ENCODE measurements at places on chromosomes 1 and 21.

DNA sequence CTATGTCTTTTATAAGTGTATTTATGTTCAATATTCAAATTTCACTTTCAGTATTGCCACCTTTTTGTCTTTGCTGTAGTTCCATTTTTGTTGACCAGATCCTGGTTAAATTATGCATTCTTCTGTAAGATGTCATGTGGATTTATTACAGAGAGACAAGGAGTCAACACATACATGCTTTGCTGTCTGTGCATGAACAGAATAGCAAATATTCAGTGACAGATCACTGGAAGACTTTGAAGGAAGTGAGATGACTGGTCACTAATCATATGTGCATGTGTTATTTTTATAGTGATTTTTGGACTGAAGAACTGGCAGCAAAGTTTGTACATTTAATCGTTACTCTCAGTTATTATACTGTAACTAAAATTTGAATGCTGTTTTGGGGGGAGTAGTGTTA, 117.2 kb downstream of the PLPPR5 start:
- no peak for DNase-seq

DNA sequence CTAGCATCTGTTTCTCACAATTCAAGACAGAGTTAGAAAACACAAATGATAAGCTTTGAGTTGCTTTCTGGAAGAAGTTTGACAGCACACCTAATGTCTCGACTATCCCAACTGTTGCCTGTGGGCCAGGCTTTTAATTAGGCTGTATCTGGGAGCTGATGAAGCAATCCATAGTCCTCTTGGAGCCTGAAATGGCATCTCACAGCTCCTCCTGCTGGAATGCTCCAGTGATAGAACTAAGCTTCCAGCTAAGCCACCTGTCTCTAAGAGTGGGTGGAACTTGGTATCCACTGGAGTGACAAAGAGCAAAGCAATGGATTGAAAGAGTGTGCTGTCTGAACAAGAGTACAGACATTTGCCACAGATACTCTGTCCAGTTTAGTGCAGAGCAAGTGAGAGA, 605.3 kb upstream of the NR5A2 start:
- no peak for DNase-seq

DNA sequence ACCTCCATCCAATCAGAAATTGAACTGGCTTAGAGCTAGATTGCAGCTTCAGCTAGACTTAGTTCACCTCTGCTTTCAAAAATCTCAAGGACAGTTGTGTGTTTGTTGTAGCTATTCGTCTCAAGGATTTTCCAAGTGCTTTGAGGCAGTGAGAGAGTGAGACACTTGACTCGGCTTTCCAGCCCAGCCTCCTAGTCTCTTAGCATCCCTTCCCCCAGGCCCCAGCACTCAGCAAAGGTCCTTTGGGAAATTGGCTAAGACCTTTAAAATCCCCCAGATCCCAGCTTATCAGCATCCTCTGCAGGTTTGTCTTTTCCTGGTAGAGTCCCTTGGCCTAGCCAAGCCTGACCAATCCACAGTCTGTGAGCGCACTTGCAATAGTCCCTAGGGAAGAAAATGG, 47.9 kb upstream of the PROX1 start:
- DNase-seq: no peak

DNA sequence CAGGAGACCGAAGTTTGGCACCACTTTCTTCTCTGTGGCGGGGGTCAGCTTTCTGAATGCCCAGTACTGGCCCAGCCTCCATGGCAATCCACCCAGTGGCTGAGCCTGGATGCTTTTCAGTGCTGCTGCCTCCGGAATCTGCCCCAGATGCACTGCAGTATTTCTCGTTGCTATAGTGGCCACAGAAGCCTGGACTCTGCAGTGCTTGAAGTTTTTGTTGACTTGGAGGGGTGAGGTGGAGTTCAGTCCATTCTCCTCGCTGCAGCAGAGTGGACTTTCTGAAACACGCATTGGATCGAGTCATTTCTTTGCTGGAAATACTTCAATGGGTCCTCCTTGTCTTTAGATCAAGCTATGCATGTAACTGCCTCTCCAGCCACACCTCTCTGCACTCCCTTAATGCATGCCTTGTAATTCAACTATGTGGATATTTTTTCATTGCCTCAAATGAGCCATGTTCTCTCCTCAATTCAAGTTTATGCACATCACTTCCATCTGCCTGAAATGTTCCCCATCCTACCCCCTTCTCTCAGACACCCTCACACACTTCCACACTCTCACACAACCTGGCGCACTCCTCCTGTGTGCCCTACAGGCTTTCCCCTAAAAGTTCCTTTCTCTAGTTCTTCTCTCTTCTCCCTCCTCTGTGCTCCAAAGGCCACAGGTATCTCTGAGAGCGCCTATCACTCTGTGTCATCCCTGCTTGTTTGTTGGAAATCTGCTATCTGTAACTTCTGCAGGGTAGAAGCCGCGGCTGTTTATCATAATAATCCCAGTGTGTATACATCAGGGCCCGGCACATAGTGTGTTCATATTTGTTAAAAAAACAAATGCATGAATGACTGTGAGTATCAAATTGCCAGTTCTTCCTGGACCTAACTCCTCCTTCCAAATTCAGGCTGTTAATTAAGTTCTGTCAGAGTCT, 16.5 kb downstream of the ADAM30 start:
- no peak for DNase-seq

- no peak for DNase-seq
These were observed 50.0 kb upstream of the PRELP start for GRCh38 chr1:203425663-203425975.

GRCh38 chr1:37177230-37177864, 143.0 kb upstream of the GRIK3 start:
- DNase-seq: peak; percentile 30

GRCh38 chr1:24472527-24473251, 29.9 kb upstream of the RCAN3 start:
- no peak for DNase-seq

DNA sequence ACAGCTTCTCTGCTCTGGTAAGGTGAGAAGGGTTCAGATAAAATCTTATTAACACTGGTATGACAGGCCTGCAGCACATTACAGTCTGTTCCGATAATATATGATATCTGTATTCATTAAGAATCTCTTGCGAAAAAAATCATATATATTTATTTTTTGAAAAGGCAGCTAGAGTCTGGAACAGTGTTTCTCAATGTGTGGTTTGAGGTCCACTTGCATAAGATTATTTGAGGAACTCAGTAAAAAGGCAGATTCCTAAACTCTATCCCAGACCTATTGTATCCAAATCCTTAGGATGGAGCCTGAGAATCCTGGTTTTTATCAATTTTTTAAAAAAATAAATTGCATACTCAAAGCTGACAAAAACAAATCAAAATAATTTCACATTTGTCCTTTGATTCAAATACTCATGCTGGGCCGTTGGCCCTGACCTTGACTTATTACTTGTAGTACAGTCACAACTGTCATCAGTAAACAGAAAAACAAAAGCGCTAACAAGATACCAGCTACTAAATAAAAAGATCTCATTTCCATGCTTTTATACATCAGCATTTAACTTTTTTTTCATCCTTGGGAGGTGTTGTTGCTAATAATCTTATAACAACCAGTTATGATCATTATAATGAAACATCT, 60.6 kb downstream of the RGS2 start:
- DNase-seq: no peak

GRCh38 chr1:2452201-2452931, 23.7 kb upstream of the PLCH2 start:
- DNase-seq: no peak

- DNase-seq: no peak
These were observed 131.2 kb upstream of the FAM78B start for GRCh38 chr1:166297993-166298392.

- DNase-seq: no peak
These were observed 17.7 kb downstream of the RAP1GAP start for GRCh38 chr1:21651214-21652042.

GRCh38 chr1:20276485-20277159, 14.1 kb upstream of the VWA5B1 start:
- no peak for DNase-seq

DNA sequence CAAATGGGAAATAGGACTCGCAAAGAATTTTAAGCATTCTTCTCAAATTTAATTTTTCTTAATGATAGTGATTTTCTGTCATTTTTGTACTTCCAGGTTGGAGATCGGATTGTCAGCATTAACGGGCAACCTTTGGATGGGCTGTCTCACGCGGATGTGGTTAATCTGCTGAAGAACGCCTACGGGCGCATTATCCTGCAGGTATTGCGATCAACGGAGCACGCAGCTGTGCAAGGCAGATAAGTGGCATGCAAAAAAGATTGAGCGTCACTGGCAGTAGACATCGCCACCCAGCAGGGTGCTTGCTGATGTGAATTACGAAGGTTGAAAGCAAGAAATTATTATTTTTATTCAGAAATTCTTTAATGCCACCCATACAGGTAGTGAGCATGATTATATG, 65.9 kb upstream of the L1TD1 start:
- no peak for DNase-seq

GRCh38 chr1:233912447-233912846, 8.0 kb downstream of the SLC35F3 start:
- no peak for DNase-seq

GRCh38 chr21:42364304-42364865, 1.9 kb downstream of the TFF1 start:
- DNase-seq: no peak

DNA sequence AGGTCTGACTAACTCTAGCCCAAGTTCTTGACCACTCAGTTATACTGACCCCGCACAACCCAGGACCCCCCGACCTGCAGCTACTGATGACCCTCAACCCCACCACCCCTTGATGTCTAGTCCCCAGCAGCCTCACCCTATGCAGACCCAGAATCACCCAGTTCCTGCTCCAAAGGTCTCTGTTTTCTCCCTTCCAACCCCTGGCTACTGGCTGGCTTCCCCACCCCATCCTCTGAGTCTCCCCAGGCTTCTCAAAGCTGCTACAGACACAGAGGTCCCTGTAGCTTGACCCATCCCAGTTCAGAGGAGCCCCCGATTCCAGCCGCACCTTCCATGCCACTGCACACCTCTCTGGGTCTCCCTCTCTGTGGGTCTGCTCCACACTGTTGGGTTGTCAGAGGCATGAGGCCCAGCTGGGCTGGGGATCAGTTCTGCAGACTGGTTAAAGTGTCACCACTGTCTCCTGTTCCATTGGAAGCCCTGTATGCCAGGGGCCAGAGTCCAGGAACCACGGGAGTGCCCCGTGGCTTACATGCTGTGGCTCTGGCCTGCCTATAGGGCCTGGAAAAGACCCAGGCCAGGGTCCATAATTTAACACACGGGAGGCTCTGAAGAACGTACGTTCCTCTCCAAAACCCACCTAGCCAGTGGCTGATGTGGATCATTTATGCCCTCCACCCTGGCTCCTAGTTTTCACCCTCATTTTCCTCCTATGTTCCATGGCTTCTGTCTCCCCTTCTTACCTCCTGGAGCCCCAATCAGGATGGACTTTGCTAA, 497 bp downstream of the PKLR start:
- DNase-seq: no peak

GRCh38 chr1:2796890-2797740, 4.4 kb downstream of the TTC34 start:
- no peak for DNase-seq

DNA sequence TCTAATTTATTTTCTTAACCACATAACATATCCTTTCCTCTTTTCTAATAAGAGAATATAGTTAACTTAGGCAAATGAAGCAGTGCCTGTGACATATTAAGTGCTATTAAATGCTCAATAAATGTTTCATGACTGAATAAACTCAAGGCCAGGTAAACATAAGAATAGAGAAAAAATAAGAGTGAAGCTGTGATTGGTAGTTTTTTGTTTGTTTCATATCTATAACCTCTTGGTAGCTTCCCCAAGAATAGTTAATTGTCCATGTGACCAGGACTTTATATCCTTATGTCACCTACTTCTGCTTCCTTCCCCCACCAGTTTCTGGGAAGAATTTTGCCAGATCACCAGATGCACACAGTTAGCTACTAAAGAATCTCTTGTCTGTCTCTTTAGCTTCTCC, 295.1 kb upstream of the ST6GALNAC5 start:
- no peak for DNase-seq

DNA sequence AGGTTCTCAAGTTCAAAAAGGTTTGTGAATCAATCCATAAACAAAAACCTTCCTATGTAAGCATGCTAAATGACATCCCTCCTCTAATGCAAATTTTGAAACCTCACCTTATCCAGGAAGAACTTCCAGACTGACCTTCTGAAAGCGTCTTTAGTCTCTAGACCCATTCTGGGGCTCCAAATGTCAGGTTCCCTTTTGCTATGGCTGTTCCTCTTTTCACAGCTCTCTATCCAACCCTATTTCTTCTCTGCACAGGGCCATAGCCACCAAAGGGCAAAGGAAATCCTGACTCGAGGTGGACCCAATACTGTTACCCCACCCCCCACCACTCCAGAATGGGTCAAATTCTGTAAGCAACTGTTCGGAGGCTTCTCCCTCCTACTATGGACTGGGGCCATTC, 3.4 kb downstream of the ATP1A4 start:
- no peak for DNase-seq

DNA sequence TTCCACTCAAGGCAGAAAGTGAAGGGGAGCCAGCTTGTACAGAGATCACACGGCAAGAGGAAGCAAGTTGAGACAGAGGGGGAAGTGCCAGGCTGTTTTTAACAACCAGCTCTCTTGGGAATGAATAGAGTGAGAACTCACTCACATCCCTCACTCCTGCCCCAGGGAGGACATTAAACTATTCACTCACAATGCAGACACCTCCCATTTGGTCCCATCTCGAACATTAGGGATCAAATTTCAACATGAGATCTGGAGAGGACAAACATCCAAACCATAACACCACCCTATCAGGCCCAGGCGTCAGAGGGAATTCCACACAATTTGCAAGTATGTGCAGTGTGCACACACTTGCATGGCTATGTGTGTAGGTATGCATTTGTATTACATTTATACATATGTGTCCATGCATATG, 62.7 kb downstream of the DMAP1 start:
- DNase-seq: peak; percentile 19

DNA sequence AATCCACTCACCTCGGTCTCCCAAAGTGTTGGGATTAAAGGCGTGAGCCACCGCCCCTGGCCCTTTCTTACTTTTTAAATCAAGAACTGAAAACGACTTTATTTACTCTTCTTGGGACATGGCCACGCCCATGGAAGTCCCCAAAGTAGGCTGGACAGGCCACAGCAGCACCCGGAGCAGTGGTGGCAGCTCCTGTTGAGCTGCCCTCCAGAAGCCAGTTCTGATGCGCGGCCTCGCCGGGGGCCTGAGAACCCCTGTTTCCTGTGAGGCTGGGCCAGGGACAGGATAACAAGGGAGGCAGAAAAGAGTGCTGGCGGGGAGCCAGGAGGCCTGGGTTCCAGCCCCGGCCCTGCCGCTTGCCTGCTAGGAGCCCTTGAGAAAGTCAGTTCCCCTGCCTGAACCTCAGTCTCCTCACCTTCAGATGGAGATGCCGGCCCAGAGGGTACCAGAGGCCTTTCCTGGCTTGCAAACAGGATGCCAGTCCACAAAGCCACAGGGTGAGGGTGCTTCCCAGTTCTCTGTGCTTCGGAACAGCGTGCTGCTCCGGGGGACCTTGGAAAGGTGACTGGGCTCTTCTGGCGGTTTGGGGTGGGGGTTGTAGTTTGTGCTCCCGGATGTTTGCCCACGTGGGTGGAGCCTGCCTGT, 59.4 kb downstream of the RUNX3 start:
- peak; percentile 77 for DNase-seq

GRCh38 chr1:110513511-110513910, 5.5 kb downstream of the KCNA10 start:
- no peak for DNase-seq

All from common myeloid progenitor, CD34-positive (primary cell).